ENCODE measurements at places on chromosomes 12 and 14.

DNA sequence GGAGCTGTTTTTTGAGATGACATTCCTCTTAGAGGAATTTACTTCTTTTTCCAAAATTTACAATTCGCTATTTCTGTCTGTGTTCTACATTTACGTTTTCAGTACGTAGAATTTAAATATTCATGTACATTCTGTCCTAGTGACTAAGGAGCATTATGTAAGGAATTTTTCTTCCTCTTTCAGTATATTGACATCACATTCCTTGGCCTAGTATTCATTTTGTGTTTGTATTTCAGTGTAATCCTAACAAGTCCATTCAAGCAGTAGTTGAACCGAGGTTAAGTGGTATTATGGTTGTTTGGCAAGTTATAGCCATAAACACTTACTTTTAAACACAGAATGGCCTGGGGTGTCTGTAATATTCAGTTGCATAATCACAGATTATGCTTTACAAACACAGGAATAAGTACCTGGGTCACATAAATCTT lies 465.2 kb downstream of the PCNX1 start:
- DNase-seq, result peak; percentile 84

GRCh38 chr14:37974421-37974820 lies 233.3 kb upstream of the SSTR1 start:
- no peak for DNase-seq

DNA sequence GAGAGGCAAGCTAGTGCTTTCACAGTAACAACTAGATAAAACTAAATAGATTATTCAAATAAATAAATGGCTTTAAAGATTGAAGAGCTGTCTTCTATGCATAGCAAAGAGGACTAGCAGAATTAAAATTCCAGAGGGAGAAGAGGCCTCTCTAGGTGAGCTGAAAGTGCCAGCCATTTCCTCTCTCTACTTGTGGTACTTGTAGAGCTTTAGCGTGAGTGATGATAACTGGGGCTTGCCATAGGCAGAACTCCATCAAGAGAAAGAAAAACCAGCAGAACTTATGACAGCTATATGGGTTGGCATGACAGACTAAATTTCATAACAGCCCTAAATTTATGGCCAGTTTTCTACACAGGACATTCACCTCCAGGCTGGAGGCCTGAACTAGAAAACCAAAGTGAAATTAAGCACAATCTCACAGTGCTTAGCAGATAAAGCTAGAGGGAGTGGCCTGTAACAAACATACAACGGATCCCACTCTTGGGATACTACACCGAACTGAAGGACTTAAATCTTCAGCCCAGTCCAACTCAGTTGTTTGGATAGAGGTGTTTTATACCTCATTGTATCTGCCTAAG lies 11.0 kb downstream of the SPTLC2 start:
- no peak for DNase-seq

DNA sequence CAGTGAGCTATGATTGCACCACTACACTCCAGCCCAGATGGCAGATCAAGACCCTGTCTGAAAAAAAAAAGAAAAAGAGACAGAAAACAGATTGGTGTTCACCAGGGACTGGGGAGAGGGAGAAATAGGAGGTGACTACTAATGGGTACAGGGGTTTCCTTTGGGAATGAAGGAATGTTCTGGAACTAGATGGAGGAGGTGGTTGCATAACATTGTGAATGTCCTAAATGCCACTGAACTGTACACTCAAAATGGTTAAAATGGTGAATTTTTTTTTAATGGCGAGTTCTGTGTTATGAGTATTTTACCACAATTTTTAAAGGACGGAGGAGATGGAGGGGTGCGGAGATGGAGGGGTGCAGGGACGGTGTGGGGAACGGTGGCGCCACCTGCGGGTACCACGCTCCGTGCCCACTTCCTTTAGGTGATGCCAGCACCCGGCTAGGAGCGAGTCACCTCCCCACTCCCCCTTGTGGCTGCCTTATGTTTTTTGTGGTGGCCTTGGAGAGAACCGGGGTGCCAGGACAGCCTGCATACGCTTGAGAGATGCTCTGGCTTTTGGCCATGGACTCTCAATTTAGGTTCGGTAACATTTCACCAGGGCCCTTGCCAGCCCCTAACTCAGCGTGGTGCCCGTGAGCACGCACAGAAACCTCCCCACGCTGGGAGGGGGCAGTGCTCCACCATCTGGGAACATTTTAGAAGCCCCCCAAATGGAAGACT lies 16.1 kb downstream of the UBC start:
- DNase-seq, result no peak

DNA sequence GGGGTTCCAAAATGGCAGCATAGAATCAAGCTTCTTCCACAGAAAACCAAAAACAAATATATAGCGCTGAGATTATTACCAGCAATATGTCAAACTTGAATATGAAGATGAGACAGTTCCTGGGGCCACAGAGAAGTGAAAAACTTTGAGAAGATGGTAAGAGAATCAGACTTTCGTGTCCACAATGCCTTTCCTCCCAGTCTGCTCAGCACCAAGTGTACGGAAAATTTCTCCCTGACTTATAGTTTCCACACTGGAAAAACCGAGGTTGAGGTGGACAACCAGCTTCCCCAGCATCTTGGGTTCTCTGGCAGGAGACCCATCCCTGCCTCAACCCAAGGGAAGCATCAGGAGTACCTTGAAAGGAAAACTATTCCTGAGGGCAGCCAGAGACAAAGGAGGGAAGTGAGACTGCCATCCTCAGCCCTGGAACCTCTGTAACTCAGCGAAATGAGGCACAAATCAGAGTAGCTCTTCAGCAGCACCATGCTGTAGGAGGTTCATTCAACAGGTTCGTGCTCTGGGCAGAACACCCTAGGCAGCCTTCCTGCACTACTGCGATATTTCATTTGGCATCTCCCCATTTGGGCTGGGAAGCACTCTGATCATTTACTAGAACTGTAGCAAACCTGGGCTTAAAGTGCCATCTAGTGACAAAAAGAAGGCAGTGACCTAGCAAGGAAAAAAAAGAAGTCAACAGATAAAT lies 52.4 kb upstream of the CAPRIN2 start:
- peak; percentile 77 for DNase-seq

GRCh38 chr14:96821501-96821900 lies 24.3 kb downstream of the VRK1 start:
- no peak for DNase-seq

- peak; percentile 74 for DNase-seq
Observed at GRCh38 chr12:65229441-65229840, 49.0 kb upstream of the MSRB3 start.

GRCh38 chr12:92138626-92139025 lies 7.0 kb downstream of the BTG1 start:
- no peak for DNase-seq

- no peak for DNase-seq
Observed at GRCh38 chr12:24534622-24535021, 414.3 kb downstream of the BCAT1 start.

DNA sequence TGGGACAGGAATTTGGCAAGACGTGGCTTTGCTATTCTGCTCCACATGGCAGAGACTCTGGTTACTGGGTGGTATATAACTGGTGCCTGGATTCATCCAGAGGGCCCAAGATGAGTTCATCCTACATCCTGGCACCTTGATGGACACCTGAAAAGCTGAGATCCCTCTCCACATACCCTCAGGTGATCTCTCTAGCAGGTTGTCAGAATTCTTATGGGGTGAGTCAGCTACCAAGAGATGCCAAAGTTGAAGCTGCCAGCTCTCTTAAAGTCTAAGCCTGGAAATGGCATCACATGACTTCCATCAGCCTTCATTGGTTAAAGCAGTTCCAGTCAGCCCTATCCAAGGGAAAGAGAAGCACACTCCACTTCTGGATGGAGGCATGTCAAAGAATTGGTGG lies 300.7 kb upstream of the SEL1L start:
- no peak for DNase-seq

- DNase-seq, result no peak
Observed at GRCh38 chr14:51482102-51482501, 169.6 kb upstream of the FRMD6 start.

GRCh38 chr14:31405599-31406232 lies 14.6 kb downstream of the HEATR5A start:
- no peak for DNase-seq

- DNase-seq, result no peak
Observed at GRCh38 chr14:87409393-87409792, 583.6 kb downstream of the GALC start.

DNA sequence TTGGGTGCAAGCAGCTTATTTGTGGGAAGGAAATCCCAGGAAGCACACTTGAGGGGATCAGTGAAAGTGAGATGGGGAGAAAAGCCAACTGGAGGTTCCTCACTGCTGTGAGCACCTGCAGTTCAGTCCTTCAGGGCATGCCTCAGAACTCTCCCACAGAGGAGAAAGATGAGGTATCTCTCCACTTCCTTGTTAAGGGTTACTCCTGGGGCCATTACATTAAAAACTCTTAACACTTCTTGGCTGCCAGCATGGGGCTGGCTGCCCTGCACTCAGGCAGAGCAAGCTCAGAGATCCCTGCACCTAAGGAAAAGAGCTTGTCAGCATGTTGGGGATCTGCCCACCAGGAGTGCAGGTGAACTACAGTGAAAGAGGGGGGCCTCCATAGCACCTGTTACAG lies 28.8 kb downstream of the FERMT2 start:
- DNase-seq, result no peak

Data from fibroblast of skin of back (primary cell).